PC-3 (cell line): ENCODE measurements at places on chromosomes 4 and X. TPM values are rescaled to one million over a fixed set of nuclear protein-coding genes. Genes with fewer than 3 reads are reported as not detected.
A peak's percentile ranks its signal among the peaks of the same experiment; 100 is the strongest.

DNA sequence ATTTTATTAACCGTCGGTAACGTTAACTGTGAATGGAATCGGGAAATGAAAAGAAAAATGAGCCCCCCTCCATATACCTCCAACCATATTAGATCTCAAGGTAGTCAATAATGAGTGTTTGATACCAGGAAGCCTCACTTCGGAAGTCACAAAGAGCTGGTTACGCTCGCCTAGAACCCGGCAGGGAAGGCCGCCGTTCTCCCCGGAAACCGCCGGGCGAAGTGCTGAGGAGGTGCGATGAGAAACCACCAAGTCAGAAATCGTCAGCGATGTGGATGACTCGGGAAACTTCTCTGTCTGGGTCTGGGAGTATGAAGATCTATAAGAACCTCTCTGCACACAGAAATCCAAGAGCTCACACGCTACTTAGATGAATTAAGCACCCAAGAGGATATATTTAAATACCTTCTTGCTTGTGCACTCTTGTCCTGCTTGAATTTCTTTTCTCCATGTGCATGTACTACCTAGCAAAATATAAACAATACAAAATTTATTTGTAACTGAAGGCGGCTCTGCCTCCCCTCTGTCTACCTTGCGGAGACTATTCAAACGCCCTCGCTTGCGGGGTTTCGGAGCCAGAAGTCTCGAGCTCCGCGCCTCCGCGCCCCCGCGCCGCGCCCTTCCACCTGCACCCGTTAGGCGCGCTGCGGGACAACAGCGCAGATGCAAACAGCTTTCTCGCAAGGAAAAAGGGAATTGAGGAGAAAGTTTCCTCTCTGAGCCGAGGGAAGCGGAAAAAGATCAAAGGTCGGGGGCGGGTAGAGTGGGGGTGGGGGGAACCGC lies 17.8 kb downstream of the NKX6-1 start:
- H3K4me3 ChIP-seq, result no peak overlapping the region
- no peaks in the 10 kb centered on the region for H3K36me3 ChIP-seq
- H3K27ac ChIP-seq, result no peak overlapping the region
- DNase-seq, result no peak
- no peaks in the 10 kb centered on the region for H3K4me1 ChIP-seq

DNA sequence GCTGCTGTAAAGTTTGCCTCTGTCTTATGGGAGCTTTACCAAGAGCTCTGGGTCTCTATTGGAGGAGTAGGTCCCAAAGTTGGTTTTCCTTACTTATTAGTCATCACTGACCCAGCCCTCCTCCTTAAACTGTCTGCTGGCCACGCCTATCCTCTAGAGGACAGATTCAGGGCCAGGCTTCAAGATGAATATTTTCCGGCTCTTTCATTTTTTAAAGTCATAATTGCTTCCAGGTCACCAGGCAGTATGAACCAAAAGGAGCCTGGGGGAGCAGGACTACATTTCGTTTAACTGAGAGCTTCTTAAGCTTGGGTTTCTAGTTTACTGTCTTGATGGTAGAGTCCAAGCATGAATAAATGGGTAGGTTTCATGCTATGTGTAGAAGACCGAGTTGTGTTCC lies 13.7 kb downstream of the BCORL1 start:
- H3K4me3 ChIP-seq, result no peak overlapping the region
- no peaks in the 10 kb centered on the region for H3K27me3 ChIP-seq
- H3K27ac ChIP-seq, result no peak overlapping the region
- peaks cover 9% of the 10 kb centered on the region; the same call in 1 of the 2 replicates for H3K4me1 ChIP-seq

- no peaks in the 10 kb centered on the region for H3K27me3 ChIP-seq
- no peak overlapping the region for H3K27ac ChIP-seq
- DNase-seq, result no peak
These were observed 96.4 kb downstream of the ANXA10 start for GRCh38 chr4:168188754-168189153.

- no peak overlapping the region for H3K4me3 ChIP-seq
- H3K4me1 ChIP-seq, result no peaks in the 10 kb centered on the region
- no peak for DNase-seq
These were observed 5.5 kb upstream of the TRIM2 start for GRCh38 chr4:153198719-153199118.

GRCh38 chrX:24063488-24063887 lies 8.7 kb downstream of the EIF2S3 start:
- peaks cover 68% of the 10 kb centered on the region for H3K36me3 ChIP-seq
- H3K4me3 ChIP-seq, result no peak overlapping the region
- no peaks in the 10 kb centered on the region for H3K4me1 ChIP-seq
- no peak for DNase-seq
- no peak overlapping the region for H3K27ac ChIP-seq

DNA sequence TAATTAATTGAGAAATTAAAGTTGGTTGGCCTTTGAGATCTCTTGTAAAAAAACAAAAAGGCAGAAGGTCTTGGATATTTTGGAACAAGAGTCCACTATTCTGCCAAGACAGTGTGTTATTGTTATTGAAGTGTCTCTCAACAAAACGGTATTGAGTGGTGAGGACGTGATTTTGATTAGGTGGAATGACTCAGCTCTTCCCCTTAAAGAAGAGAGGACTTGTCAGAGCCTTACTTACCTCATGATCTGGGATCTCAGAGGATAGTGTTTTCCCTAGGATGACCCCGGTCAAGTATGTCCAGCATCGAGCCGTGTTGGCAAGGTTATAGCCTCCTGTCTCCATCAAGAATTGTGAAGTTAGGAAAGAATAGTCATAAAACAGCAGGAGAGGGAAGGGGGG lies 110.9 kb downstream of the HDAC8 start:
- H3K4me1 ChIP-seq, result no peaks in the 10 kb centered on the region
- no peak overlapping the region for H3K4me3 ChIP-seq
- DNase-seq, result no peak
- H3K27ac ChIP-seq, result no peak overlapping the region
- H3K36me3 ChIP-seq, result no peaks in the 10 kb centered on the region
- no peaks in the 10 kb centered on the region for H3K27me3 ChIP-seq

GRCh38 chr4:156109943-156110900 lies 156.6 kb upstream of the CTSO start:
- H3K27me3 ChIP-seq, result no peaks in the 10 kb centered on the region
- no peak overlapping the region for H3K27ac ChIP-seq
- DNase-seq, result no peak
- H3K36me3 ChIP-seq, result no peaks in the 10 kb centered on the region

- DNase-seq, result peak; percentile 96
- no peak overlapping the region for H3K27ac ChIP-seq
- H3K4me1 ChIP-seq, result peaks cover 18% of the 10 kb centered on the region
- H3K36me3 ChIP-seq, result no peaks in the 10 kb centered on the region
- no peak overlapping the region for H3K4me3 ChIP-seq
- H3K27me3 ChIP-seq, result no peaks in the 10 kb centered on the region
These were observed 223.1 kb downstream of the KDR start for GRCh38 chr4:54902271-54902670.

- H3K36me3 ChIP-seq, result peaks cover 2% of the 10 kb centered on the region; the same call in 1 of the 2 replicates
- H3K4me1 ChIP-seq, result no peaks in the 10 kb centered on the region
- DNase-seq, result no peak
- H3K27me3 ChIP-seq, result no peaks in the 10 kb centered on the region
- H3K4me3 ChIP-seq, result no peak overlapping the region
These were observed 3.4 kb upstream of the SRPK3 start for GRCh38 chrX:153777261-153778090.

The FATE1 gene
- total RNA-seq, result not detected in 2 replicates

DNA sequence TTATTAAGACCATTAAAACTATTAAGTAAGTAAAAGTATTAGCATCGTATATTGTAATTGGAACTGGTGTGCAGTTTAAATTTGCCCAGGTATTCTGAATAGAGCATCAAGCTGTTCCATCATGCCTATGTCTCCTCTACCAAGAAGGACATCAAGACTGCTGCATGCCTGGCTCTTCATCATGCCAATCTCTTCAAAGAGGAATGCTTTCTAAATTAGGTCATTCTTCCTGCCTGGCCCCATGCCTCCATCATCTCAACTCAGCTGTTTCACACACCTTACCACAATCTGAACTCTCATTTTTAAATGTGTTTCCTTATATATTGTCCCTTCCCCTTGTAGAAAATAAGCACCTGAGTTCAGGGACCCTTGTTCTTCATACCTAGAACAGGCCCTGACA lies 270.5 kb upstream of the PPARGC1A start:
- no peak overlapping the region for H3K4me3 ChIP-seq
- H3K27ac ChIP-seq, result no peak overlapping the region
- H3K36me3 ChIP-seq, result no peaks in the 10 kb centered on the region

- no peaks in the 10 kb centered on the region for H3K4me1 ChIP-seq
- no peak overlapping the region for H3K27ac ChIP-seq
- H3K36me3 ChIP-seq, result no peaks in the 10 kb centered on the region
- DNase-seq, result peak; percentile 62
These were observed 157.7 kb downstream of the SPANXN1 start for GRCh38 chrX:145405012-145405411.

The IRS4 gene
- total RNA-seq, result not detected in 2 replicates

The EMCN gene
- not detected in 2 replicates for total RNA-seq

The TENM3 gene
- total RNA-seq, result 0.87 and 5.4 TPM in 2 replicates

The SPANXB1 gene
- 0.33 TPM in 1 of 2 replicates, not detected in the other for total RNA-seq

GRCh38 chr4:143641361-143641760 lies 59.1 kb downstream of the FREM3 start:
- DNase-seq, result no peak
- no peaks in the 10 kb centered on the region for H3K36me3 ChIP-seq
- H3K4me1 ChIP-seq, result no peaks in the 10 kb centered on the region
- peaks cover 14% of the 10 kb centered on the region; the same call in 1 of the 2 replicates for H3K27me3 ChIP-seq
- no peak overlapping the region for H3K27ac ChIP-seq

DNA sequence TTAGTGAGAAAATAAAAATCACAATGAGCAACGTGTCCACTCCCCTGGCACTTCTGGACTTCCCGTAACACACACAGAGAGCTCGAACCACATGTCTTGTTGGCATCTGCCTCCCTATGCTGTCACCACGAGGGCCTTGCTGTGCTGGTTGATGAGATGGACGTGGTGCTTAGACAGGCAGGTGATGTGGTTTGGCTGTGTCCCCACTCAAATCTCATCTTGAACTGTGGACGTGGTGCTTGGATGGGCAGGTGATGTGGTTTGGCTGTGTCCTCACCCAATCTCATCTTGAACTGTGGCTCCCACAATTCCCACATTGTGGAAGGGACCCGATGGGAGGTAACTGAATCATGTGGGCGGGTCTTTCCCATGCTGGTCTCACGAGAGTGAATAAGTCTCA lies 40.0 kb downstream of the FGFRL1 start:
- peaks cover 17% of the 10 kb centered on the region for H3K4me1 ChIP-seq
- peaks cover 23% of the 10 kb centered on the region for H3K27me3 ChIP-seq
- no peak overlapping the region for H3K27ac ChIP-seq
- H3K4me3 ChIP-seq, result no peak overlapping the region

DNA sequence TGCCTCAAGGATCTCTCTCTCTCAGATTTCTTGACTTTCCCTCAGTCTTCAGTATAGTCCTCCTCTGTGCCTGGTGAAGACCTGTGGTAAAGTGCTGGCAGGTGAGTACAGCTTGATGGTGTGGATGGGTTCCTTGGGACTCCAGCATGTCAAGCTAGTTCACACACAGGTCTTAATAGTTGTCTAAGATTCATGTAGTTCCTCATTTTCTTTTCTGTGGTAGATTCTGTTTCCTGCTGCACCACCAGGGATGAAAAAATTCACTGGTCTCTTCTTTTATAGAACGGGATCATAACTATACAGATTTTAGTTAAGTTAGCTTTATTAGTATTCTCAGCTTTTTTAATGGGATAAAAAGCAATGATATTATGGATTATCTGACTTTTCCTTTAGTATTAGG lies 32.5 kb upstream of the PAQR3 start:
- H3K36me3 ChIP-seq, result no peaks in the 10 kb centered on the region
- H3K27me3 ChIP-seq, result no peaks in the 10 kb centered on the region
- no peak overlapping the region for H3K4me3 ChIP-seq
- DNase-seq, result no peak
- no peaks in the 10 kb centered on the region for H3K4me1 ChIP-seq

The TMPRSS11F gene
- not detected in 2 replicates for total RNA-seq

The COL4A5 gene
- 30.0 and 63.8 TPM in 2 replicates for total RNA-seq

- H3K4me1 ChIP-seq, result no peaks in the 10 kb centered on the region
- DNase-seq, result no peak
- no peaks in the 10 kb centered on the region for H3K36me3 ChIP-seq
- H3K27me3 ChIP-seq, result no peaks in the 10 kb centered on the region
- H3K4me3 ChIP-seq, result no peak overlapping the region
These were observed 452.1 kb upstream of the BOD1L1 start for GRCh38 chr4:14079601-14080000.

DNA sequence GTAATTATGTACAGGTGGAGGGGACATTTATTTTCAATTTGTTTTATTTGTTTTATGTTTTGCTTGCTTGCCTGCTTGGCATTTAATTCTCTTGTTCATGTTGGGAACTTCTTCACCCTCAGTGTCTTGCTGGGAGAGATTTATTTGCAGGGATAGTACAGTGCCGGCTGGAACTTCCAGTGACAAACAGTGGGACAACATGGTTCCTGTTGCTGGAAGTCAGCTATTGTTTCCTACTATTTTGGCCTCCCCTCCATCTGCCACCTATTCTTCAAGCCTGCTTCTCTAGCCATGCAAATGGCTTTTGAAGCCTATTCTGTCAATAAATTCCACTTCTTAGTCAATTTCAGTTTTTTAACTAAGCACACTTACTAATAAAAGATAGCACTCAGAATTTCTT lies 105.4 kb upstream of the BANK1 start:
- H3K27ac ChIP-seq, result no peak overlapping the region
- H3K4me3 ChIP-seq, result no peak overlapping the region

- H3K27ac ChIP-seq, result peak overlapping the region; percentile 91
- no peak overlapping the region for H3K4me3 ChIP-seq
- no peaks in the 10 kb centered on the region for H3K27me3 ChIP-seq
These were observed 60.1 kb upstream of the S100G start for GRCh38 chrX:16589826-16590225.

DNA sequence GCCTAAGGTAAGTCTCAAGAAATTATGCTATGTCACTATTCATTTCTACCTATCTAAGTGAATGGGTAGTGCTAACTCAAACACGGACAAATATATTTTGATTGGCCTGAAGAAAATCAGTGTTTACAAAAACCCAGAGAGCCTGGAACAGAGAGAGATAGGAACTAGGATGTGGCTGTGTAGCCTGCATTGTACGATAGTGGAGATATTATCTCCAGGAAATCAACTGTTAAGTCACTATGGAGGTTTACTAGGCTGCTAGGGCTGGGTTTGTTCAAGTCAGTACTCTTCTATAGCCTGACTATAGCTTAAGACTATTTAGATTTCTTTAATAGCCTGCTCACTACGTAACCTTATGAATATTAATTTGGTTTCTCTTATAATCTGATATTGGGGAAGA lies 127.9 kb downstream of the TACR3 start:
- H3K27ac ChIP-seq, result no peak overlapping the region
- H3K4me1 ChIP-seq, result no peaks in the 10 kb centered on the region
- H3K27me3 ChIP-seq, result no peaks in the 10 kb centered on the region

DNA sequence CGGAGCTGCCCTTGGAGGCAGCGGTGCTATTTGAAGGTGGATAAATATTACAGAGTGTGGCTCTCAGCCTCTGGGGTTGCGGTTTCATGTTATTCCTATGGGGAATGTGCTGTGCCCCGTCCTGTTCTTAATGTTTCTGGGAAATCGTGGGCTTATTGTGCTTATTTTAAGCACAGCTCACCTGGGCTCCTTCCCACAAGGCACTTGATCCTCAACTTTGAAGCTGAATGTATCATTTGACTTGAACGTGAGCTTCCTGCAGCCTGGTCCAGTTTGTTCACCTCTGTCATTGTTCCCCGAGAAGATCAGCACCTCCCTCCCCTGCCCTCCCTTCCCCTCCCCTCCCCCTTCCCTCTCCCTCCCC lies 3.9 kb downstream of the SORCS2 start:
- H3K27ac ChIP-seq, result peak overlapping the region; percentile 74
- H3K27me3 ChIP-seq, result no peaks in the 10 kb centered on the region
